IPS DF 19.7 (cell line): ENCODE measurements at places on chromosomes 2 and 18.

DNA sequence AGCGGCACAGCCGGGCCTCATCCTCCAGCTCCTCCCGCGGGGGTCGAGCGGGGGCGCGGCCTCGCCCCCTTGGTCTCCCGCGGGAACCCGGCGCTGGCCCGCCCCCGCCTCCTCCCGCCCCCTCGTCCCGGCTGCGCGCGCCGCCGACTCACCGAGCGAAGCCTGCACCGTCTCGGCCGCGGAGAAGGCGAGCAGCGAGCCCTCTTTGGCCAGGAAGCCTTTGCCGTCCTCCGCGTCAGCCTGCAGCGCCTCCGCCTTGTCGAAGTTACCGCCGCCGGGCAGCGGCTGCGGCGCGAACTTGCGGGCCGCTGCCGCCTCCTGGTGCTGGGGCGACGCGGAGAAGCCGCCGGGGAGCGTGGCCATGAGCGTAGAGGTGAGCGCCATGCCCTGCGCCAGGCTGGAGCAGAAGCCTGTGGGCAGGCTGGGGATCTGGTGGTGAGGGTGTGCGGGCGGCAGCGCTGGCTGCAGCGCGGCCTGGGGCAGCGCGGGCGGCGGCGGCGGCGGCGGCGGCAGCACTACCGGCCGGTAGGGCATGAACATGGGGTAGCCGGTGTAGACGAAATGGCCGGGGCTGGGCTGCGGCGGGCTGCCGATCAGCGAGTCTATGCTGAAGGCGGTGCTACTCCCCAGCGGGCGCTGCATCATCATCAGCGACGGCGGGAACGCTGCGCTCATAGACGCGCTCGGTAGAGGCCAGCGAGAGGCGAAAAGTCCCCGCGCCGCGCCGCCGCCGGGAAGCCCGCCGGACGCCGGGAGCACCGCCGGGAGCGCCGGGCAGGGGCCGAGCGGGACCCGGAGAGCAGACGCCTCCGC, 683 bp downstream of the GBX2 start:
- no peak for DNase-seq

DNA sequence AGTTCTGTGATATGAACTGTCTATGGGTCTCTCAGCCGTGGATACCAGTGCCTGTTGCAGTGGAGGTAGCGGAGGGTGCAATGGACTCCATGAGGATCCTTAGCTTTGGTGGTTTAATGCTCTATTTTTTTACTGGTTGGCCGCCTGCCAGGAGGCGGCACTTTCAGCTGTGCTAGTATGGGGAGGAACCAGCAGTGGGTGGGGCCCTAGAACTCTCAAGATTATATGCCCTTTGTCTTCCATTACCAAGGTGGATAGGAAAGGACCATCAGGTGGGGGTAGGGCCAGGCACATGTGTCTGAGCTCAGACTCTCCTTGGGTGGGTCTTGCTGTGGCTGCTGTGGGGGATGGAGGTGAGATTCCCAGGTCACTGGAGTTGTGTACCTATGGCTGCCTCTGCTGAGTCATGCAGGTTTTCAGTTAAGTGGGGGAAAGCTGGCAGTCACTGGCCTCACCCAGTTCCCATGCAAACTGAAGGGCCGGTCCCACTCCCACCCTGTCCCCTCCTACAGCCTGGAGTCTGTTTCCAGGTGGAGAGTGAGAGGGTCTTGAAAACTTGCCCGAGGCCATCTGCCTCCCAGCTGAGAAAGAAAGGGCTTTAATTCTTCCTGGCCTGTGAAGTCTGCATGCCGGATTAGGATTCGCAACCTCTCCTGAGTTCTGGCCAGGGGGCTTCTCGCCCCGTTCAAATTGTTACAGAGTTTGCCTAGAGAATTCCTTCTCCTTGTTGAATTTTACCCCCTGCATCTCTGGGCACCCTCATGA, 14.5 kb downstream of the KCNS3 start:
- DNase-seq, result no peak

GRCh38 chr2:27721335-27721734, 50.2 kb upstream of the MRPL33 start:
- DNase-seq, result no peak

- no peak for DNase-seq
Measured at GRCh38 chr2:34747643-34748042, 1148.5 kb upstream of the FAM98A start.

DNA sequence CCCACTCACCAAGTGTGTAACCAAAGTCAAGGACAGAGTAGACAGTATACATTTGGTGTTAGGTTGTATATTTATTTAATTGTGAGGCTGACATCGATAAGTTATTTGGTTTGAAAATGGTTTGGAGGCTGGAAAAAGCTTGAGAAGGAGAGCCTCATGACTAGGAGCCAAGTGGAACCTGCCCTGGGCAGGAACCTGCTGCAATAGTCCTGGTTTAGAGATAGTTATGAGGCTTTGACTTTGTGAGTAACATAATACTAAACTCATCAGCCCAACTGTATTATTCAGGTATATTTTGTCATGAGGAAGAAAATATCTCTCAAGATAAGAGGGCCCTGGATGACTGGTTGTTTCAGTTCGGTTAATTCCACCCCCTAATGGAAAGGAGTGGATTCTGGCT, 234.3 kb upstream of the CYRIA start:
- DNase-seq, result no peak

GRCh38 chr2:69567157-69567908, 76.2 kb downstream of the AAK1 start:
- DNase-seq, result no peak

- DNase-seq, result no peak
Measured at GRCh38 chr2:117936871-117937428, 76.9 kb downstream of the CCDC93 start.

DNA sequence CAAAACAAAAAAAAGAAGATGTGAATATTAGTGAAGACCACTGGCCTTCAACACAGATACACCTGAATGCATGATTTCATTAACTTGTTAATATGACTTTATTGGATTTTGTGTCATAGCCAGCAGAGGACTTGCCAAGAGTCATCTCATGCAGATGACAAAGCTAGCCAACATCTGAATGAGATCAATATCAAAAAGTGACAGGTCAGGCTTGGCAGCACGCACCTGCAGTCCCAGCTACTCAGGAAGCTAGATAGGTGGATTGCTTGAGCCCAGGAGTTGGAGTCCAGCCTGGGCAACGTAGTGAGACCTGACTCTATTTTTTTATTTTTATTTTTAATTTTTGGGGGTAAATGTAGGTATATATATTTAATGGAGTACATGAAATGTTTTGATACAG, 54.5 kb upstream of the TGIF1 start:
- no peak for DNase-seq

- no peak for DNase-seq
Measured at GRCh38 chr18:74623047-74623816, 25.6 kb downstream of the ZNF407 start.

DNA sequence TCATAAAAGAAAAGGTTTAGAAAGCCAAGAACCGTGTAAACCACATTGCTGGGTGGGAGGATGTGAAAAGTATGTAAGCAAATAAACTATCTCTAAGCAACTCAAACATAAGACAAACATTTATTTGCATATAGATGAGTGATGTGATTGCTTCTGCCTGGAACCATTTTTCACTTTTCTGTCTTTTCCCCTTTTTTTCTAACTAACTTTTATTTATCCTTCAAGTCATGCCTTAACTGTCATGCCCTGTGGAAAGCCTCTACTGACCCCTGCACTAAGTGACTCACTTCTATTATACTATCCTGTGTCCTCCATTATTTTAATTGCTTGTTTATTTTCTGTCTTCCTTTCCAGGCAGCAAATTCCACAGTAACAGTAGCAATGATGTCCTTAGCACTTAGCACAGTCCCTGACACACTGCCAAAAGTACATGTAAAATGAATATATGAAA, 87.5 kb upstream of the CTAGE1 start:
- no peak for DNase-seq

GRCh38 chr2:26579025-26579722, 62.0 kb downstream of the CIB4 start:
- no peak for DNase-seq

DNA sequence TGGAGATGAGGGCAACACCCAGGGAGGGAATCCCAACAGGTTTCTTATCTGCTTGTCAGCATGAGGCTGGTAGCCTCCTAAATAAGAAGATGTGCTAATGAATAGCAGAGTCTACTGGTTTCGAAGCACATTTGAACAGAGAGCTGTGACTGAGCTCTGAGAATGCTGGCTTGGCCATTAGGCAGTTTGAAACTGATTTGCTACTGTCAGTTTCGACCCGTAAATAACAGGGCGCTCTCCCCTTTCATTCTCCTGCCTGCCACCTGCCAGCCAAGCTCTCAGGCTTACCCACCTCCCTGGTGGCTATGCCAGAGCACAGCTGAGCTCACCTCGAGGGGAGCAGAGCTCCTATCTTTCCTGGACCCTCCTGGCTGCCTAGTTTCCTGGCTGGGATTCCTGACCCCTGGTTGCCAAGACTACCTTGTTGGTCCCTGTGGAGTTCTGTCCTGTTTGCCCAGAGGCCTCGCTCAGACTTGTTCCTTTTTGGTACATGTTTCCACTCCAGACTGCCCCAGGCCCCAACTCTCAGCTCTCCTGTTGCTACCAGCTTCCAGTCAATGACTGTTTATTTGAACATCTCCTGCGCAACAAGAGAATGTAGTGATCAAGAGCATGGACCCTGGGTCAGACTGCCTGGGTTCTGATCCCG, 102.3 kb upstream of the ALPP start:
- no peak for DNase-seq

- DNase-seq, result no peak
Measured at GRCh38 chr2:53230691-53231090, 536.9 kb upstream of the CHAC2 start.

- no peak for DNase-seq
Measured at GRCh38 chr2:10146366-10147005, 23.9 kb downstream of the RRM2 start.

- no peak for DNase-seq
Measured at GRCh38 chr2:144512891-144513351, 7.0 kb downstream of the ZEB2 start.

DNA sequence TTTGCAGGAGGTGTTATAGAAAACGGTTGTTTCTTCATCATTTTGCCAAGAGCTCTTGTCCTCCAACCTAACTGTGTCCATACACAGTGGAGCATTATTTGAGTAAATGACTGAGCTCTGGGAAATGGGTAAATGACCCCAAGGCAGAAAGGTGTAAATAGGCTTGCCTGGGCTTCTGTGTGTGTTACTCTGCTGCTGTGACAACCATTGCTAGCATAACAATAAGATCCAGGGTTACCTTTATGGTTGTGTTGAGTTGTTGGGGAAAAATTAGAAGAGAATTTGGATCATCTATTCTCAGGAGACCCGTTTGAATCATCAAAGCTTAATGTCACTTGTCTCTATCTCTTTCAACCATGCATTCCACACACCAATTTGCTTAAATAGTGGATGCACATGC, 672.7 kb downstream of the DPP10 start:
- DNase-seq, result no peak

GRCh38 chr2:19673213-19673791, 228.5 kb downstream of the TTC32 start:
- DNase-seq, result no peak

- no peak for DNase-seq
Measured at GRCh38 chr2:31950946-31951562, 59.8 kb downstream of the MEMO1 start.

DNA sequence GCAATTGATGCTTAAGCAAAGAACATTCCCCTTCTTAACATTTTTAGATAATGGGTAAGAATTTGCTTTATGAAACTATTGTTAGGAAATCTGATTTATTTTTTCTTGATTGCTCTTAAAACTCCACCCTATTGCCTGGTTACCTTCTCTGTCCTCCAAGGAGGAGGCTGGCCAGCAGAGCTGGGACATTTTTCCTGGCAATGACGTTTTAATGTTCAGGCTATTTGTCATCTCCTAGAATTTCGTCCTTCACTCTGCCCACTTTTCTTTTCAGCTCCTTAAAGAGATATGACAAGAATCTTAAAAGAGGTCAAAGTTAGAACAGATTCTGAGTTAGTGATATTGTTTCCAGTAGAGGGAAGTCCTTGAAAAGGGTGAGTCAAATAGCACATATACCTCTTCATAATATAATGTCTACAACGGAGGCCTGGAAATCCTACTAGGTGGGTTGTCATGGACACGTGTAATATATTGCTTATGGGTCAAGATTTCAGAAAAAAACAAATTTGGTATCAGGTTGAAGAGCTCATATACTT, 141.0 kb downstream of the CMPK2 start:
- DNase-seq, result no peak

- no peak for DNase-seq
Measured at GRCh38 chr2:238233625-238234024, 6.2 kb downstream of the HES6 start.

- no peak for DNase-seq
Measured at GRCh38 chr2:220669324-220669723, 902.8 kb downstream of the EPHA4 start.

- DNase-seq, result no peak
Measured at GRCh38 chr18:32910694-32911296, 138.0 kb upstream of the KLHL14 start.

DNA sequence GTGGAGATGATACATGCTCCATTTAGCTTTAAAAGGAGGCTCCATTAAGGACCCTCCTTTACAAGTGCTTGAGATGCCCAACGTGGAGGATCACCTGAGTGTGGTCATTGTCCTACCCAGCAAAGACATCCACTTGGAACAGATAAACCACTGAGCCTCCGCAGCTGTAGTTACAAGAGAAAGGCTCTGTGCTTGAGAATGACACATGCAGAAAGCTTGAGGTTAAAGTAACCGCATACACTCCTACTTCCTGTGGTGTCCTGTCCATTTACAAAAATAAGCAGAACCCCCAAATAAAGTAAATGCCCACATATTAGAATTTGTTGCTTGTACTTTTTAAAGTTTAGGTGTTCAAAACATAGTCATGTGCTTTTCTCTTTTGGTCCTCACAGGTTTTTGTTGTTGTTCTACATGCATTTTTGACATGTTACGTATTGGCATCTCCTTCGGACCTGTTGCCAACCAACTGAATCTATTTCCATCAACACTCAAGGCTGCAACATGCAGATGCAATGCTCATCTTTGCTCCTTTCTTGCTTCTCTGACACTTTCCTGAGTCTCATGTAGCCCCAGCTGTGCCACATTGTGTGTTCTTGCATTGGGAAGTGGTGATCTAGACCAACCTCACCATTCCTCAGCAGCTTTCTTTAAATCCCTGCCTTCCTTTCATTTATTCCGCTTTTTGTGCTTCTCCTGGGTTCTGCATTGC, 56.0 kb downstream of the SERPINB7 start:
- no peak for DNase-seq

GRCh38 chr2:158046121-158046880, 55.4 kb upstream of the UPP2 start:
- no peak for DNase-seq

DNA sequence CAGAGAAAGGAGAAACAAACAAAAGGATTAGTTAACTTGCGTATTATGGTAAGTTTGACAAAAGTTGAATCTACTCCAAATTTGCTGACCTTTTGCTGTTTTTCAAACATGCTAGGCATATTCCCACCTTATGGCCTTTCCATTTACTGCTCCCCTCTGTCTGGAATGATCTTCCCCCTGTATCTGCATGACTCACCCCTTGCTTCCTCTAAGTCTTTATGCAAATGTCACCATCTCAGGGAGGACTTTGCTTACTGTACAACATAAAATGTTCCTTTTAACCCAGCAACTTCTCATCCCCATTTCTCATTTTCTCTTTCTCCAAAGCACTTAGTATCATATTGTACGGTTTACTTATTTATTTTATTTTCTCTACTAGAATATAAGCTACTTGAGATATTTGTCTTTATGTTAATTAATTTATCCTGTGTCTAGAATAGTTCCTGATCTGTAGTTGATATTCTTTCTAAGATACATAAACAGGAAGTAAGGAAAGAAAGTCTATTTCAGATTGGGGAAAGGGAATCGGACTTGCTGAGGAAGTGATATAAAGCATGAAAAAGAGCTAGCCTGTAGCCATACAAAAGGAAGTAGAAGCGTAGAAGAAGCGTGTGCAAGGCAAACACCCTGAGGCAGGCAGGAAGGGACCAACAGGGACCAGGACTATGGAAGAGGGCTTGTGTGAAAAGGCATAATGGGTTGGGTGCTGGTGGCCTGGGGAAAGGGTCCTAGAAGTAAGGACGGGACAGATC, 144.9 kb upstream of the ERBB4 start:
- DNase-seq, result no peak
